B cell (primary cell): ENCODE measurements at places on chromosomes 7 and 10.

GRCh38 chr10:50798297-50798696, 58.6 kb downstream of the ASAH2B start:
- no peaks in the 10 kb centered on the region for H3K36me3 ChIP-seq
- no peak overlapping the region for H3K27ac ChIP-seq
- H3K4me3 ChIP-seq: no peak overlapping the region
- DNase-seq: no peak

- no peak overlapping the region for H3K4me3 ChIP-seq
- DNase-seq: no peak
- no peak overlapping the region for H3K27ac ChIP-seq
- H3K27me3 ChIP-seq: no peaks in the 10 kb centered on the region
Measured at GRCh38 chr10:132368881-132369635, 27.9 kb upstream of the PWWP2B start.

- no peak overlapping the region for H3K27ac ChIP-seq
- no peak for DNase-seq
- no peaks in the 10 kb centered on the region for H3K36me3 ChIP-seq
Measured at GRCh38 chr7:90520484-90520883, 51.0 kb downstream of the PTTG1IP2 start.

- H3K27ac ChIP-seq: no peak overlapping the region
- H3K27me3 ChIP-seq: no peaks in the 10 kb centered on the region
- peaks cover 10% of the 10 kb centered on the region for H3K4me1 ChIP-seq
- H3K36me3 ChIP-seq: no peaks in the 10 kb centered on the region
- DNase-seq: no peak
- no peak overlapping the region for H3K4me3 ChIP-seq
Measured at GRCh38 chr10:72267819-72268399, 5.8 kb upstream of the DDIT4 start.

DNA sequence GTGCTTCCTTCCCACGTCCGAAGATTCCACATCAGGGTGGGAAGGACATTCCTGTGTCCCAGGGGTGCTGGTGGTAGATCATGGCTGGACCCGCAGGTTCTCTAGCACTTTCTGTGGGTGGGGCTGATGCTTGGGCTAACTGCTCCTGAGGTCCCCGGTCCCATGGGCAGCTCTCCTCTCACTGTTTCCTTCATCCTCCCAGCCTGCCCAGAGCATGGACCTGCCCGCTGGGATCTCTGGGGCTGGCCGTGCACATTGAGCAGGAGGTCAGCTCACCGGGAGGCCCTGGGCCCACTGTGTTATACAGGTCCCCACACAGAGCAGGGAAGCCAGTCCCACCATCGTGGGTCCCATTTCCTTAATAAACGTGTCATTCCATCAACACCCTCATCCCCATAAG, 502.3 kb downstream of the TCERG1L start:
- H3K27me3 ChIP-seq: no peaks in the 10 kb centered on the region
- DNase-seq: no peak
- no peaks in the 10 kb centered on the region for H3K36me3 ChIP-seq
- no peak overlapping the region for H3K4me3 ChIP-seq
- no peaks in the 10 kb centered on the region for H3K4me1 ChIP-seq
- H3K27ac ChIP-seq: no peak overlapping the region

DNA sequence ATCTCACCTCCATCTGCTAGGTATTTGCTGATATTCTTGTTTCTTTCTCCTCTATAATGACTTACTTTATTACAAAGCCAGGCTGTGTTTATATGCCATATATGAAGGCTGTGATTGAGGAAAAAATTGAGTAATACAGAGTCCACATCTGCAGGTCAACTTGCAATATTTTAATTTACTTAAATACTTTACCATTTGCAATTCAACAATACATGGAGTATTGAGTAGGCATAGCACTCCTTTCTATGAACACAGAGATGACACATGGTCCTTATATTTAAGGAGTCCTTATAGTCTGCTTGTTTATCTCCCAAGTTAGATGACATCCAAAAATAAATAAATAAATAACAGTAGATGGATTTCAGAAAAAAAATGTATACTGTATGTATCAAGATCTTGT, 96.4 kb downstream of the LRRC18 start:
- H3K36me3 ChIP-seq: peaks cover 97% of the 10 kb centered on the region
- H3K4me3 ChIP-seq: no peak overlapping the region
- no peaks in the 10 kb centered on the region for H3K27me3 ChIP-seq
- DNase-seq: no peak

GRCh38 chr10:32163071-32163761, 107.0 kb upstream of the KIF5B start:
- no peak for DNase-seq
- no peaks in the 10 kb centered on the region for H3K36me3 ChIP-seq
- H3K27ac ChIP-seq: no peak overlapping the region
- H3K4me1 ChIP-seq: no peaks in the 10 kb centered on the region

DNA sequence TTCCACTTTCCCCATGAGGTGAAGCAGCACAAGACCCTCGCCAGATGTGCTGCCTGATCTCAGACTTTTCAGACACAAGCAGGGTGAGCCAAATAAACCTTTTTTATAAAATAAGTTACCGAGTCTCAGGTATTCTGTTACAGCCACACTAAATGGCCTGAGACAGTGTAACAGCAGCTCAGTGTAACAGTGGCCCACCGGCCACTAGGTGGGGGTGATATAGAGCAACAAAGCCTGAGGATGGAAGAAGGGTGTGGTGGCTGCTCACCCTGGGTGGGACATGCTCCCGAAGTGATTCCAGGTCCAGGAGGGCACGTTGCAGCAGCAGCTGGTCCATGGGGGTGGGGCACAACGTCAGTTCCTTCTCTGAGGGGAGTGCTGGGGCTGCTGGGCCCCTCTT, 44.6 kb downstream of the BMS1 start:
- H3K4me1 ChIP-seq: no peaks in the 10 kb centered on the region
- H3K27ac ChIP-seq: no peak overlapping the region
- H3K4me3 ChIP-seq: no peak overlapping the region

- H3K4me1 ChIP-seq: no peaks in the 10 kb centered on the region
- H3K27ac ChIP-seq: no peak overlapping the region
Measured at GRCh38 chr10:44520651-44521050, 135.8 kb upstream of the CXCL12 start.

- H3K4me3 ChIP-seq: no peak overlapping the region
- no peaks in the 10 kb centered on the region for H3K4me1 ChIP-seq
- DNase-seq: no peak
- H3K36me3 ChIP-seq: no peaks in the 10 kb centered on the region
Measured at GRCh38 chr7:153447011-153447410, 605.2 kb upstream of the DPP6 start.

GRCh38 chr10:64508029-64508661, 986.9 kb downstream of the REEP3 start:
- no peak overlapping the region for H3K27ac ChIP-seq
- no peaks in the 10 kb centered on the region for H3K27me3 ChIP-seq
- H3K4me1 ChIP-seq: no peaks in the 10 kb centered on the region
- H3K36me3 ChIP-seq: no peaks in the 10 kb centered on the region
- H3K4me3 ChIP-seq: no peak overlapping the region
- DNase-seq: no peak

- H3K4me3 ChIP-seq: no peak overlapping the region
- no peak for DNase-seq
- H3K4me1 ChIP-seq: peaks cover 15% of the 10 kb centered on the region
- H3K27ac ChIP-seq: no peak overlapping the region
- no peaks in the 10 kb centered on the region for H3K27me3 ChIP-seq
Measured at GRCh38 chr7:133077394-133077793, 4.5 kb downstream of the CHCHD3 start.

- H3K4me1 ChIP-seq: no peaks in the 10 kb centered on the region
- H3K27ac ChIP-seq: no peak overlapping the region
- no peaks in the 10 kb centered on the region for H3K27me3 ChIP-seq
- DNase-seq: no peak
- H3K4me3 ChIP-seq: no peak overlapping the region
Measured at GRCh38 chr7:101597941-101598340, 31.2 kb downstream of the MYL10 start.

DNA sequence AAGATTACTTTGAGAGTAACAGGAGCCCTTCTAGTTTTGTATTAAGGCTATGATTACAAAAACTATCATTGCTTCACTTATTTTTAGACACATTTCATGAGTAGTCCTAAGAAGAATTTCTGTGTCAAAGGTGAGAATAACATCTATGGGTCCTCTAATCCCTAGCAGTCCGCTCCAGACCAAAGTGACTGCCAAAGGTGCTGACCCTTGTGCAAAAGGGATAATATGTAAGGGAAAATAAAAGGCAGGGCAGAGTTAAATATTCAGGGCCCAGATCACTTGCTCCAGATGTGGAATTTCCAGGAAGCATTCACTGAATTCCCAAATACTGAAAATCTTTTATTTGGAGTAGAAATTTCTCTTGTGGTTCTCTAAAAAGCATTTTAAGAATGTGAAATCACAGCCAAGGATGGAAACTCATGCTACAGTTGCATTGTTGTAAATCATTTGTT, 29.3 kb downstream of the RHOBTB1 start:
- no peak for DNase-seq
- H3K36me3 ChIP-seq: no peaks in the 10 kb centered on the region
- no peak overlapping the region for H3K27ac ChIP-seq
- H3K27me3 ChIP-seq: no peaks in the 10 kb centered on the region
- peaks cover 14% of the 10 kb centered on the region for H3K4me1 ChIP-seq

- DNase-seq: no peak
- H3K36me3 ChIP-seq: peaks cover 47% of the 10 kb centered on the region
- no peak overlapping the region for H3K4me3 ChIP-seq
- no peaks in the 10 kb centered on the region for H3K27me3 ChIP-seq
Measured at GRCh38 chr10:114855776-114856543, 34.4 kb downstream of the FHIP2A start.

DNA sequence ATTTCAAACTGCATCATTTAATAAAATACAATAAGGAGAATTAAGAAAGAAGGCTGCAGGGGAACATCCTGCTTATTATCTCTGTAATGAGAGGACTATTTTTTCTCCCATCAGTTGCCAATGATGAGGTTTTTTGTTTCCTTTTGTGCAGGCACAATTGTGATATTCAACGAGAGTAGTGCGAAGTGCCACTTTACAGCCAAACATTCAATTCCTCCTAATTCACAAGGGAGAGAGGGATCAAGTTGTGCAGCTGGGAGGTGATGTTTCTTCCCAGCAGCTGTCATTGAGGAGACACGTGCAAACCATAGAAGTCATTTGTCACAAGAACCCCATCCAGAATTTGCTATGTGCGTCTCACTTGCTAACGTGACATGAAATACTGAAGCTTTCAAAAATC, 81.6 kb upstream of the ICA1 start:
- H3K27ac ChIP-seq: no peak overlapping the region
- no peak overlapping the region for H3K4me3 ChIP-seq
- DNase-seq: no peak
- no peaks in the 10 kb centered on the region for H3K27me3 ChIP-seq
- no peaks in the 10 kb centered on the region for H3K36me3 ChIP-seq
- no peaks in the 10 kb centered on the region for H3K4me1 ChIP-seq

DNA sequence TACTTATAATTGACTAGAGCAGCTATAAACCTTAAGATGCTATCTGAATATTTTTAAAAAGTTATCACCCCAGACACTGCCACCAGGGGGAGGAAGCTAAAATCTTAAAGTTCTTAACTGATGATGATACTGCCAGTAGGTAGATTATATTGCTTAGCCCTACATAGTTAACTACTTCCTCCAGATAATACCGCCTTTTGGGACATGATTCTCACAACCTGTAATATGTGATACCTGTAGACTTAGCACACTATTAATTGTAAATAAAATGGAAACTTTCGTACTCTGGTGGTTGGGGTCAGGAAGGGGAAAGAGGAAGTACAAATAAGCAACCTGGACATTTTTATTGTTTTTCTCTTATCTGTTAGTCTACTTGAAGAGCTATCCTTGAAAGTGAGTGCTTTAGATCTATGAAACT, 268.9 kb downstream of the ADK start:
- H3K27me3 ChIP-seq: no peaks in the 10 kb centered on the region
- H3K27ac ChIP-seq: no peak overlapping the region
- no peak overlapping the region for H3K4me3 ChIP-seq
- peaks cover 2% of the 10 kb centered on the region for H3K36me3 ChIP-seq
- DNase-seq: peak; percentile 42

- no peaks in the 10 kb centered on the region for H3K36me3 ChIP-seq
- no peak for DNase-seq
- H3K27ac ChIP-seq: no peak overlapping the region
- no peaks in the 10 kb centered on the region for H3K4me1 ChIP-seq
- no peak overlapping the region for H3K4me3 ChIP-seq
Measured at GRCh38 chr10:62580396-62580795, 206.2 kb downstream of the ZNF365 start.

GRCh38 chr10:91726355-91726754, 71.9 kb upstream of the TNKS2 start:
- no peak overlapping the region for H3K27ac ChIP-seq
- no peak overlapping the region for H3K4me3 ChIP-seq
- H3K27me3 ChIP-seq: no peaks in the 10 kb centered on the region
- DNase-seq: no peak

DNA sequence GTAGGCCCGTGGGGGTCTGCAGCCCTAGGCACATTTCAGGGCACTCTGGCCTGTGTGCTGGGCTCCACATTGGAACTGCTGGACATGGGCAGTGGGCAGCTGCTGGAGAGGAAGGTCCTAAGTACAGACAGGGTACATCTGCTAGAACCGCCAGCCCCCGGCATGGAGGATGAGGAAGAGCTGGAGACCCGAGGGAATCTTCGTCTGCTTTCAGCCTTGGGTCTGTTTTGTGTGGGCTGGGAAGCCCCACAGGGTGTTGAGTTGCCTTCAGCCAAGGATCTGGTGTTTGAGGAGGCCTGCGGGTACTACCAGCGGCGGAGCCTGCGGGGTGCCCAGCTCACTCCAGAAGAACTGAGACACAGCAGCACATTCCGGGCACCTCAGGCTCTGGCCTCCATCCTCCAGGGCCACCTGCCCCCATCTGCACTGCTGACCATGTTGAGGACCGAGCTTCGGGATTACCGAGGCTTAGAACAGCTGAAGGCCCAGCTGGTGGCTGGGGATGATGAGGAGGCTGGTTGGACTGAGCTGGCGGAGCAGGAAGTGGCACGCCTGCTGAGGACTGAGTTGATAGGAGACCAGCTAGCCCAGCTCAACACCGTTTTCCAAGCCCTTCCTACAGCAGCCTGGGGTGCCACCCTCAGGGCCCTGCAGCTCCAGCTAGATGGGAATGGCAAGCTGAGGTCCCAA, 1.4 kb downstream of the HPS6 start:
- no peaks in the 10 kb centered on the region for H3K36me3 ChIP-seq
- peak overlapping the region; percentile 51 for H3K4me3 ChIP-seq
- H3K4me1 ChIP-seq: peaks cover 20% of the 10 kb centered on the region
- peak; percentile 17 for DNase-seq

GRCh38 chr10:43221419-43222209, 45.3 kb downstream of the RASGEF1A start:
- DNase-seq: no peak
- H3K27me3 ChIP-seq: no peaks in the 10 kb centered on the region
- no peaks in the 10 kb centered on the region for H3K4me1 ChIP-seq
- H3K36me3 ChIP-seq: no peaks in the 10 kb centered on the region
- H3K27ac ChIP-seq: no peak overlapping the region

DNA sequence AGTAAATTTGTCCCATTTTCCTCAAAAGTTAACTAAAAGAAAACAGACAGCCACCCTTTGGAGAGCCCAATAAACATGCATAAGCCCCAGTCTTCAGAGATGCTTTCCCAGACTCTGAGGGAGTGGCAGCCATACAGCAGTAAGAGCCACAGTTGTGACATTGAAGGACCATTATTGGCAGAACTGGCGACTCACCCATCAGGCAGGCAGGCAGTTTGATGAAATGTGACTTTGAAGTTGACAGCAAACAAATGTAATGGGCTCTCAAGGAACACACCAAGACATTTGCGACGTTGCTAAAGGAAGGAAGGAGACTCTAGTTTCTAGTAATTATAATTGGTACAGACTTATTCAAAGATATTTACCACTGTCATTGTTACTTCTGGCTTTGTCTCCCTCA, 287.5 kb upstream of the PHYHIPL start:
- H3K4me3 ChIP-seq: no peak overlapping the region
- no peaks in the 10 kb centered on the region for H3K27me3 ChIP-seq
- no peaks in the 10 kb centered on the region for H3K36me3 ChIP-seq
